ENCODE measurements at places on chromosomes 4 and X. TPM values are rescaled to one million over a fixed set of nuclear protein-coding genes. Genes with fewer than 3 reads are reported as not detected.

PTTG2 gene
- not detected for polyA plus RNA-seq

ACOT9 gene
- 91.9 TPM for polyA plus RNA-seq

PWWP3B gene
- 0.16 TPM for polyA plus RNA-seq

TCEAL1 gene
- polyA plus RNA-seq: 21.5 TPM

IL2RG gene
- 0.26 TPM for polyA plus RNA-seq

MSANTD1 gene
- polyA plus RNA-seq: 0.05 TPM

F8A3 gene
- polyA plus RNA-seq: 1.1 TPM

PAGE1 gene
- polyA plus RNA-seq: not detected

THOC2 gene
- polyA plus RNA-seq: 47.2 TPM

ZCCHC4 gene
- 7.4 TPM for polyA plus RNA-seq

DCAF8L1 gene
- not detected for polyA plus RNA-seq

NUP62CL gene
- 2.6 TPM for polyA plus RNA-seq

AASDH gene
- polyA plus RNA-seq: 15.5 TPM

TKTL2 gene
- polyA plus RNA-seq: not detected

ADRA2C gene
- polyA plus RNA-seq: 0.33 TPM

YY2 gene
- polyA plus RNA-seq: 0.86 TPM

LPAR4 gene
- polyA plus RNA-seq: not detected

DDX53 gene
- polyA plus RNA-seq: not detected

CPLX1 gene
- 0.05 TPM for polyA plus RNA-seq

MAMLD1 gene
- 1.2 TPM for polyA plus RNA-seq

CYBB gene
- polyA plus RNA-seq: not detected

IL15 gene
- polyA plus RNA-seq: 0.70 TPM

CENPVL1 gene
- polyA plus RNA-seq: not detected
